ENCODE measurements at places on chromosomes 3 and 15.

DNA sequence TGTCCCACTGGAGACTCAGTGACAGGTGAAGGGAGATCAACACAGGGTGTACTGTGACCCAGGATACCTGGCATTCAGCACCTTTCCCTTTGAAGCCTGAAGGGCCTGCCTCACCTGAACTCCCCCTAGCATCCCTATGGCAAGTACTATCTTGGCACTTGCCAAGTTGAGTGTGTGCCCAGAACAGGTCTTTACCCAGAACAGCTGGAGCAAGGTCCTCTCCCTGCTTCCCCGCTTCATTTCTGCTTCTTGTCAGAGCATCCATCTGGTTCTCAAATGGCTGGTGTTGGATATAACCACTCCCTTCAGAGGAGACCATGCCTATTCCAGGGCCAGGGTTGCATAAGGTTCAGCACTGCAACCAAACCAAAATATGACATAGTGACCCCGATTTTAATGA, 73.0 kb downstream of the FAM43A start:
- no peak for DNase-seq

DNA sequence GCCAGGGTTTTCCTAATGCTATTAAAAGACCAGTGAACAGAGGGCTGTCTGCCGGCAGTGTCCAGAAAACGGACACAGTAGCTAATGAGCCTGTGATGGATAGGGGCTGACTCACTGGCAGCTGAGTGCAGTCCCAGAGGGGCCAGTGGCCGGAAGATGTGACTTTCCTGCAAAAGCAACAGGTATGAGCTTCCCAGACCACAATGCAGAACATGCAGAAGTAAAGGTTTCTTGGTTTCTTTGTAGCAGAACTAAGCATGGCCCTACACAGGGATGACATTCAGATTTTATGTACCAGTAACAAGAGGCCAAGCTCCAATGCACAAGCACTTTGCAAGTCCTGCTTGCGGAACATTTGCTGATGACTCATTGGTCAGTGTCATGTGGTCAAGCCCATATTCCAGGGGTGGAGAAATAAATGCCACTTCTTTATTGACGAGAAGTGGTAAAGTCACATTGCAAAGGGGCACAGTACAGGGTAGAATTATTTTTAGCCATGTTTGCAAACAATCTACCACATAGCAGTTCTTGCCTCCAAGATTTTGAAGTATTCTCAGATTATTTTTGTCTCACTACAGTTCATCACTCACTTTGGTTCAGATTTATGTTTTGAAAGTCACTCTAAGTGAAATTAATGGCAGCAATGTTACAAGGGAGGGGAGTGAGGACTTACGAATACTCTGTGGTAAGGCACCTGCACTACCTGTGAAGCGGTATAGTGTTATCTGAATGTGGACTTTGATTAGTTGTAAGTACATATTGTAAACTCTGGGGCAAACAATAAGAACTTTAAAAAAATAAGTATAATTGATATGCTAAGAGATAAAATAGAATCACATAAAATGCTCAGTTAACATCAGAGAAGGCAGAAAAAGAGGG, 263.3 kb downstream of the ABHD5 start:
- DNase-seq, result no peak

- DNase-seq, result no peak
Observed at GRCh38 chr3:127418560-127419147, 130.8 kb upstream of the PRR20G start.

DNA sequence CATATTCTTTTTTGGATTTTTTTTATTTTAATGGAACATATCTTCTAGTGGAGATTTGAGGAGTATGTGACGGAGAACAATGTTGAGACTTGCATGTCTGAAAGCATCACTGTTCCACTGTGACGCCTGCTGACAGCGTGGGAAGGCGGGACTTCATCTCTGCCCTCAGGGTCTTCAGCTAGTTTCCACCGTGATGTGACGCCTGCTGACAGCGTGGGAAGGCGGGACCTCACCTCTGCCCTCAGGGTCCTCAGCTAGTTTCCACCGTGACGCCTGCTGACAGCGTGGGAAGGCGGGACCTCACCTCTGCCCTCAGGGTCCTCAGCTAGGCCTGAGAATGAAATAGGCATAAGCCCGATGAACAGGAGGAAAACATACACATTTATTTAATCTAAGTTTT, 70.7 kb downstream of the LMLN start:
- no peak for DNase-seq

- no peak for DNase-seq
Observed at GRCh38 chr3:143294188-143294587, 174.6 kb downstream of the CHST2 start.

- no peak for DNase-seq
Observed at GRCh38 chr3:28476194-28476593, 127.6 kb upstream of the AZI2 start.

DNA sequence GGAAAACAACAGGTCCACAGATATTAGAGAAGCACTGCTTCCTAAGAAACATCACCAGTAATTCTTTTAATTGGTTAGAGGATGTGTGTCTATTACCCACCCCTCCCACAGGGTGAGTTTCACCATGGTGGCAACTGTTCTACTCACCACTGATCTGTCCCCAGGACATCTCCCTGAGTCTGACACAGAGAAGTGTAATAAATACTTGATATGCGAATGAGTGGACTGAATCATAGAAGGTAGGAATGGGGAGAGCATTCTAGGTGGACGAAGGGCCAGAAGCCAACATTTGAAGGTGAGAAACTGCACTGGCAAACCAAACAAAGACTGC, 452.7 kb upstream of the PROK2 start:
- no peak for DNase-seq

DNA sequence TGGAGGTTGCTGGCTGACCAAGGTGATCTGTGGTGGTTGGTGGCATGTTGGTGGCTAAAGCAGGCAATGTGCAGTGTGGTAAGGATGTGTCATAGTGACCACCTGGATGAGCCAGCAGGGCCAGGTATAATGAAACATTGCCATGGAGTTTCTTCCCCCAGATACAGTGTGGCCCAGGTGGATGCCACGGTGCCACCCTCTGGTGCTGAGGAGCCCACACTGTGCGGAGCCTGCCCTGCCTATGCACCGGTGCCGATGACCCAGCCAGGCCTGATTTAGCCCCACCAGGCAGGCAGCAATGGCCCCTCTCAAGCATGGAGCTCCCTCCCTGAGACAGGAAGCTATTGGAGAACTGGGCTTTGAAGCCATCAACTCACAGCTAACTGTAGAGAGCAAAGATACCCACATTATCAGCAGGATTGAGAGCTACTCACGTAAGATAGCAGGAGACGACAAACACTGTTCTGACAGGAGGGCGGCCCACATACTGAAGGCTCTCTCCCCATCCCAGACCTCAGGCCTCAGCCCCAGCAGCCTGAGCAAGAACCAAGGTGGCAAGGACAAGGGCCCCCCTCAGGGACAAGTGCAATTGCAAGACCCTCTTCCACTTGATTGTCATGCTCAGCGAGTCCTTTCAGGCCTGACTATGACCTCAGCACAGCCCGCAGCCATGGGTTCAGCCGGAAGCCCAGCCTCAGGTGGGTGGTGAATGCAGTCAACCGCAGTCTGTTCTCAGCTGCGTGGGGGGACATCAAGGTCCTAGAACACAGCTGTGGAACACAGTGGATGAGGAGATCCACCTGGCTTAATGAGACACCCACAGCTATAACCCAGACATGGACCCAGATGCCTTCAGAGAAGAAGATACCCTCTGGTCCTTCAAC, 82.8 kb upstream of the CDV3 start:
- no peak for DNase-seq

DNA sequence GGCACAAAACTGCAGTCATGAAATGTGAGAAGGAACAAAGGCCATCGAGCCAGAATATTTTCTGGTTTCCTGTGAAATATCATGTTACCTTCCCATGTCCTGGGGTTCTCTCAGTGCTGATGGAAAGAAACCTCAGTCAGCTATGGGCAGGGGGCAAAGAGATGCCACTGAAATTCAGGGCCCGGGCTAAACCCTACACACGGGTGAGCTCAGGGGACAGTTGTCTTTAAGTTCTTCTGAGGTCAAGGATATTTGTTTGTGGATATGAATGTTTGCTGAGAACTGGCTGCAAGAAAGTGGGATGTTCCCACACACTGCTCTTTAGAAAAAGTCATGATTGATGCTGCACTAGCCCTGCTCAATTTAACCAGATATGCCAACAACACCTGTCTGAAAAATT, 187.2 kb downstream of the MEX3B start:
- no peak for DNase-seq

DNA sequence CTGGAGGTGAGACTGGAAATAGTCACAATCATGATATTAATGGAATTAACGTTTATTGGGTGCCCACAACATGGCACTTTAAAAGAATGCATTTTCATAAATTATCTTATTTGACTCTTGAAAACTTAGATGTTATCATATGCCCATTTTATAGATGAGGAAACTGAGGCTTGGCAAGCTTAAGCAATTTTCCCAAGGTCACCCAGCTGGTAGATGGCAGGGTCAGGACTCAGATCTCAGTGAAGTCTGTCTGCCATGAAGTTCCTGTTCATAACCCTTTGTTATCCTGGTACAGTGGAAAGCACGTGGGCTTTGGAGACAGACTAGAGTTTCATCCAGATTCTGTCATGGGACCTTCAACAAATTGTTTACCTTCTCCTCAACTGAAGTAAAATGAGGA, 174.6 kb upstream of the NR2E3 start:
- no peak for DNase-seq

DNA sequence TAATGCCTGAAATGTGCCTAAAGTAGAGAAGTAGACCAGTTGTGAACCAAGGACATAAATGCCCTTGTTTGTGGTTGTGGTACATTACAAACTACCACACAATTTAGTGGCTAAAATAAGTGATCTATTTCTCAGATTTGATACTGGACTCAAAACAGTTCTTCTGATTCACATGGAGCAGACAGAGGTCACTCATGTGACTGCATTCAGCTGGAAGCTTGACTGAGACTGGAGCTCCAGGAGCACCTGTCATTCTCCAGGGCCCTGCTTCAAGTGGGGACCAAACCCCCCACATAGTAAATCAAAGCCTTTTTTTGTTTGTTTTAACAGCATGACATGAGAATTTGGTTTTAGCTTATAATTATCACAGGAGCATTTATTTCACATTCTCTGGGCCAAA, 301.2 kb downstream of the OXSM start:
- no peak for DNase-seq

GRCh38 chr3:192422321-192422996, 304.9 kb downstream of the FGF12 start:
- DNase-seq, result no peak

DNA sequence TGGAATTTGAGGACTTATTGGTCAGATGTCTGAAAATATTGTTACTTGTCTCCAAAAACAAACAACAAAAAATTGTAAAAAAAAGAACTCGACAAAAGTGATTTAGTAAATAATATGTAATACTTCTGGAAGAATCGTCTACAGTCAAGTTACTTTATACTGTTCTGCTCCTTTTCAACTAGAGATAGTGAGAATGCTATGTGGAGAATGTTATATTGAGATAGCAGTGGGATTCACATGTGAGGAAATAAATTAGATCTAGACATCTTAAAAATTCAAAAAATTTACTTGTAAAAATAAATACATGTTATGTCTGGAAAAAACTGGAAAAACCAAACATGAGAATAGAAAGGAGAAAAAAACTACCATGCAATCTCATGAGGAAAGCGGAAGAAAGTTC, 64.9 kb downstream of the SGO1 start:
- DNase-seq, result no peak

GRCh38 chr15:36832774-36833463, 253.5 kb downstream of the CDIN1 start:
- no peak for DNase-seq

- no peak for DNase-seq
Observed at GRCh38 chr15:82113106-82113715, 67.4 kb upstream of the MEX3B start.

DNA sequence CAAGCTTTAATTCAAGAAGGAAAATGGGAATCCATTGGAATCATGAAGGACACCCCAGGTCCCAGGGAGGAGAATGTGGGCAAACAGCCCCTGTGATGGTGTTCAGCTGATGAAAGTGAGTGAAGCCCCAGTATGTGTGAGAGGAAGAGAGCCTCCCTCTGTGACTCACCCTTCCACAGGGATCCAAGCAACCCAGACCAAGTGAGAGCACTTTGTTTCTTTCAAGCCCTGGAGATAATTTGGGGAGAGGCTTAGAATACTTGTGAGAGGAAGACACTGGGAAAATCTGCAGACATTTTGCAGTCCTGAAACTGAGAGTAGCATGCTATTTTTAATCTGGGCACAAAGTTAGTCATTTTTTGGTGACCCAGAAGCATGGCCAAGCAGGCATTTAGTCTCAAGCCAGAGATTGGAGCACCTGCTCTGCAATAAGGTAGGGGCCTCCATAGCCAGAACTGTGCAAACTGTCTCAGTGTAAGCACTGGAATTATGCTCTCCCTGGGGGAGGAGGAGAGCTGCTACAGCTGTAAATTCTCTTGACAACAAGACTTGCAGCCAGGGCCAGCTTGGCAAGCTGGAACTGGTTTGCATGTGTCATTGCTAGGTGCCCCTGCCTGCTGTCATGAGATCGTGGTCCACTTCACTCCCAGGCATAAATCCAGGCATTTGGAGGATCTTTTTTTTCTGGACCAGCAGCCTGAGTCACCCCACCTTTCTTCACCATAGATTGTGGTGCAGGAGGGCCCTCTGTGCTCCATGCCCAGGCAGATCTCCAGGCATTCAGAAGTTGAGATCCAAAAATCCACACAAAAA, 537.8 kb upstream of the DPPA4 start:
- no peak for DNase-seq

GRCh38 chr3:64408770-64409169, 183.5 kb upstream of the PRICKLE2 start:
- no peak for DNase-seq

DNA sequence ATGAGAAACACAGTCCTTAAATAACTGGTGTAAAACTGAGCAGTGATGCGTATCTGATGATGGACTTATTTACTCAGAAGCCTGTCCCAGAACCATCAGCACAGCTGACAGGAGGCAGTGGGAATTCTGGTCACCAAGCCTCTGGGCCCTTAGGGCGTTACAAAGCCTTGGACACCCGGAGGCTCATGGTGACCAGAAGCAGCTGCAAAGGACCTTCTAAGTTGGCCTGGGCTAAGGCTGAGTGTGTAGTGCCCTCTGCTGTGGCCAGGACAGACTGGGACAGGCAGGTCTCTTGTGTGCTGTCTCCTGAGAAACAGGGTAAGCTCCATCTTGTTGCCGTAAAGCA, 168.9 kb downstream of the ATP10A start:
- DNase-seq, result no peak

GRCh38 chr3:107979538-107979937, 111.3 kb downstream of the CD47 start:
- DNase-seq, result no peak

GRCh38 chr3:184688251-184688881, 23.5 kb downstream of the MAGEF1 start:
- DNase-seq, result no peak

GRCh38 chr3:195556390-195556789, 13.3 kb upstream of the PPP1R2 start:
- no peak for DNase-seq

GRCh38 chr15:52139599-52140462, 27.3 kb upstream of the BCL2L10 start:
- DNase-seq, result peak; percentile 65

Measured in neuronal stem cell (in vitro differentiated cells).